Psoas muscle (tissue), 8 donors: ENCODE measurements at places on chromosomes 1 and 21. TPM values are rescaled to one million over a fixed set of nuclear protein-coding genes. Genes with fewer than 3 reads are reported as not detected.

DNA sequence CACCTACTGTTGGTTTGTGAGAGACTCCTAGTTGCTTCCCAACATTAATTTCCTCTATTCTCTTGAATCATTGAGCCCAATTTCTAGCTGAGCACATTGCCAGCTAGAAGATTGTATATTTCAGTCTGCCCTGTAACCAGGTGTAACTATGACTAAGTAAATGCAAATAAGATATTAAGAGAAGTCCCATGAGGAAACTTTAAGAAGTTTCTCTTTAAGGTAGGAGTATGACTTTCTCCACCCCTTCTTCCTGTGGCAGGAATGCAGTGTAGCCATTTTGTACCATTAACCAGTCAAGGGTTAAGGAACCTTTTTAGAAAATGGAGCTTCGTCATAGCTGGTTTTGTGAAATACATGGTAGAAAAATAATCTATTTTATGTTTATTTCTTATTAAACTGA lies 534.2 kb upstream of the RGS18 start:
- H3K27me3 ChIP-seq, result no peaks in the 10 kb centered on the region
- no peak overlapping the region for H3K4me3 ChIP-seq
- no peak overlapping the region for H3K27ac ChIP-seq
- DNase-seq, result no peak
- H3K36me3 ChIP-seq, result no peaks in the 10 kb centered on the region
- no peaks in the 10 kb centered on the region for H3K4me1 ChIP-seq

TDRD5 gene
- not detected for total RNA-seq

DNA sequence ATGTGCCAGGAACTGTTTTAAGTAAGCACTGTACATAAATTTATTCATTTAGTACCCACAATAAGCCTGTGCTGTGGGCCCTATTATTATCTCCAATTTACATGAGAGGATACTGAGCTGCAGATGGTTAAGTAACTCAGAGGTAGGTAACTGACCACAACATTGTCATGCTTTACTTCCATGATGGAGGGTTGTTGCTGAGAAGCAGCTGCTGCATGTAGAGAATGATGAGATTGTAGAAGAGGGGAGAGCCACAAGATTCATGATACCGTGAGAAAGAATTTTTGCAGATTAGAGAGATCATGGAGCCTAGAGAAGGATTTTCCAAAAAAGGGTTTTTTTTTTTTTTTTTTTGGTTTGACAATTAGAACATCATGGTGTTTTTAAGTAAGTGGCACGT lies 313.1 kb downstream of the PTBP2 start:
- H3K36me3 ChIP-seq, result no peaks in the 10 kb centered on the region
- H3K27me3 ChIP-seq, result no peaks in the 10 kb centered on the region
- no peak overlapping the region for H3K27ac ChIP-seq
- no peak for DNase-seq
- no peak overlapping the region for H3K4me3 ChIP-seq

DNA sequence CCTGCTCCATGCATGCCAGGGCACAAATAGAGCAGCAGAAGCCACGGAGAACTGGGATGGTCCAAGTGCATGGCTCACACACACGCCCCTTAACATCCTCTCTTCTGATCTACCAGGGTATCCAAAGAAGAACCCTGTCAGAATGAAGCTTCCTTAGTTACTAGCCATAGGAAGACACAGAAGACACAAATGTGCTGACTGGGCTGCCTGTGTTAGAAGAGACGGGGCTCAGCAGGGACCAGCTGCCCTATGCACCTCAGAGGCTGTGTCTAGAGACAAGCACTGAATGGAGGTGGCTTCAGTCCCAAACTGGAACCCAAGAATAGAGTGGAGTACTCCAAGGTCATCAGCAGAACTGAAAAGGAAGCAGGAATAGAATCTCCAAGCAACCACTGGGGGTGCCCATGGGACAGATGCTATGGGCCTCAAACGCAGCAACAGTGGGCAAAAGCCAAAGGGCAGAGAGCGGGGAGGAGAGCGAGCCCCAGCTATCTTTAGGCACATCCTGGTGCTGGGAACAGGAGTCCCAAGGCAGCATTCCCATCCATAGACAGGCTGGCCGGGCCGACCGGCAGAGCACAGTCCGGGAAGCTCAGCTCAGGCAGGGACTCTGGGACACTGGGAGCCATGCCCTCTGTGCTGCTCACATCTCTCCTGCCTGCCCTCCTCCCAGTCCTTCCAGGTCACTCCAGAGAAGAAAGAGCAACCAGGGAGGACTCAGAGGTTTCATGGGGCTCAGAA lies 9.5 kb downstream of the SLC6A9 start:
- no peak overlapping the region for H3K27ac ChIP-seq
- no peaks in the 10 kb centered on the region for H3K36me3 ChIP-seq
- H3K4me3 ChIP-seq, result no peak overlapping the region
- no peaks in the 10 kb centered on the region for H3K4me1 ChIP-seq
- no peaks in the 10 kb centered on the region for H3K27me3 ChIP-seq

ADAMTS4 gene
- 2.5 TPM for total RNA-seq

- H3K27me3 ChIP-seq, result peaks cover 2% of the 10 kb centered on the region
- no peak overlapping the region for H3K4me3 ChIP-seq
- H3K4me1 ChIP-seq, result no peaks in the 10 kb centered on the region
- no peak overlapping the region for H3K27ac ChIP-seq
- H3K36me3 ChIP-seq, result no peaks in the 10 kb centered on the region
Measured at GRCh38 chr1:68959461-68960030, 462.7 kb upstream of the DEPDC1 start.
